ENCODE measurements at places on chromosomes 16 and 17.

GRCh38 chr16:26710450-26710849, 356.3 kb upstream of the C16orf82 start:
- DNase-seq: no peak

DNA sequence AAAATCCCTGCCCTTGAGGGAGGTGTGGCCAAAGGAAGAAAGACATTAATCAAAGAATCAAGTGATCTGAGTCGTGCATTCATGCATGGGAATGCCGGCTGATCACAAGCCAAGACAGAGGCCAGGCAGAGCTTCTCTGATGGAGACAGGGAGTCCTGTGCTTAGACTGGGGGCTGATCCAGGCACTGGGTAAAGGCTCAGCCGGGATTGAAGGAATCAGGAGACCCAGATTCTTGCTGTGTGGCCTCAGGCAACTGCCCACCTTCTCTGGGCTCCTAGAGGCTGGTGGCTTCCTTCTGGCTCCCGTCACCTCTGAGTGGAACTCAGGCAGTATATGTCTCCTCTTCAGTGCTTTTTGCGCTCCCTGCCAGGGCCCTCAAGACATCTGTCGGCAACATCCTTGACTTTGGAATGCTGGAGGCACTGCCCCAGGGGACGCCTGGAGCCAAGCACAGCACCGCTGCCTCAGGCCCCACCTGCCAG, 17.7 kb downstream of the RAI1 start:
- DNase-seq: no peak

GRCh38 chr17:76188213-76189016, 47.4 kb upstream of the FOXJ1 start:
- no peak for DNase-seq

DNA sequence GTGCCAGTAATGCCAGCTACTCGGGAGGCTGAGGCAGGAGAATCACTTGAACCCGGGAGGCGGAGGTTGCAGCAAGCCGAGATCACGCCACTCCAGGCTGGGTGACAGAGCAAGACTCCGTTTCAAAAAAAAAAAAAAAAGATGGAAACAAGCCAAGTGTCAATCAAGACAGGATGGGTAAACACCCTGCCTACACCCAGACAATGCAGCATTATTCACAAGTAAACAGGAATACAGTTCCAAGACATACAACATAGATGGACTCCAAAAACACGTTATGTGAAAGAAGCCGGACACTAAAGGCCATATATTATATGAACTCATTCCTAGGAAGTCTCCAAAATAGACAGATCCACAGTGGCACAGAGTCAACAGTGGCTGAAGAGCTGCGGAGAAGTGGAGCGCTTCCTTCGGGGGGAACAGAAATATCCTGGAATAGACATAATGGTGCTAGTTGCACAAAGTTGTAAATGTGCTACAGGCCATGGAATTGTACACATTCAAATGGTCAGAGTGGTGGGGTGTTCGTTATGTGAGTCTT, 33.9 kb downstream of the ANKRD11 start:
- DNase-seq: no peak

- no peak for DNase-seq
Observed at GRCh38 chr17:12865769-12866168, 76.5 kb downstream of the ARHGAP44 start.

GRCh38 chr17:56431736-56432135, 161.8 kb upstream of the NOG start:
- DNase-seq: no peak

DNA sequence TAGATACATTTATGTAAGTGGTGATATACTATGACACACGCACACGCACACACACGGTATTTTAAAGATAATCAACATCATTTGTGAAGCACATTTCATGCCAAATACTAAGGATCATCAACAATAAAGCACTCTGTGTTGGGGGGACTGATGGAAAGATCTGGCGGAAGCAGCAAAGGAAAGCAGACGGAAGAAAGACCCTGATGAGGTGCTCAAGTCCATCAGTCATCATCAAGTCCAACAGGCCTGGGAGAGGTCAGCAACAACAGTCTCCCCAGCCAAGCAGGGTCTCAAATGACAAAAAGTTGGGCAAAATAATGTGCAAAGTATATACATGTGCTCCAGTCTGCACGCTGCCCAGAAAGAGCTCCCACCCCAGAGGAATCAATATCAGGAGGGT, 55.5 kb downstream of the HIC1 start:
- DNase-seq: no peak
